ENCODE measurements at places on chromosomes 2 and 18.

- no peak for DNase-seq
- no peak overlapping the region for H3K27ac ChIP-seq
- H3K4me1 ChIP-seq = no peaks in the 10 kb centered on the region
- H3K36me3 ChIP-seq = no peaks in the 10 kb centered on the region
- no peak overlapping the region for H3K4me3 ChIP-seq
These were observed 97.4 kb downstream of the DDX1 start for GRCh38 chr2:15688924-15689568.

DNA sequence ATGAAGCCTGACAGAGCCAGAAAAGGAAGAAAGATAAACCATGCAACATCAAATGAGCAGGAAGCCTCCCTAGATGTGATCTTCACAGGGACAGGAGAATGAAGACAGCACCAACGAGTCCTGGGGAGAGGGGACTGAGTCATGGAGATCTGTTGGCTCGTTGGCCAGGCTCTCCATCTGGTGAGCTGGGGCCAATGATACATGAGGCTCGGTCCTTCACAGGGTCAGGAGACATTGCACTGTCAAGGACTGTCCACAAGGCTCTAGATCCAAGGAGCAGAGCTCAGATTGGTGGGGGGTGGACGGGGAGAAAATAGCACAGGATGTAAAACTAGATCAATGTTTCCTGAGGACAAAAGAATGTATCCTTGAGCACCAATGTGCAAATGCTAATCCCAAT lies 735 bp downstream of the CD207 start:
- H3K27me3 ChIP-seq = no peaks in the 10 kb centered on the region
- H3K27ac ChIP-seq = no peak overlapping the region
- no peak for DNase-seq
- H3K36me3 ChIP-seq = no peaks in the 10 kb centered on the region
- H3K4me3 ChIP-seq = no peak overlapping the region

DNA sequence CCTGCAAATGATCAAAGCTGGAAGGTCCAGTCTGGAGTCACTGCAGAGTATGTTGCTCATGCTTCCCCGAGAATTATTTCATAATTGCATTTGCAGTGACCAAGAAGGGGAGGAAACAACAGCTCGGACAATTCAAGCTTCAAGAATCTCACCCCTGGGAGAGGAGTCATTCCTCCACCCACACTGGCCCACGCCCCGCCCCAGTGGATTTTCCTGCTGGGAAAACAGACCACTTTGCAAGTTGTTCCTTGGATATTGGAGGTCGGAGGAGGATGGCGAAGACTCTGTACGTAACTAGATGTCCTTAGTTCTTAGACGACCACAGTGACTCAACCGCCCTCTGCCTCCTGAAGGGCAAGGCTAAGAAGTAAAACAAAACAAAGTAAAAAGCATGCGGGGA lies 159.4 kb downstream of the TPO start:
- no peak overlapping the region for H3K4me3 ChIP-seq
- no peaks in the 10 kb centered on the region for H3K27me3 ChIP-seq
- no peaks in the 10 kb centered on the region for H3K4me1 ChIP-seq
- DNase-seq = no peak
- H3K36me3 ChIP-seq = no peaks in the 10 kb centered on the region
- H3K27ac ChIP-seq = no peak overlapping the region

GRCh38 chr2:192051533-192051932 lies 143.2 kb downstream of the TMEFF2 start:
- H3K4me1 ChIP-seq = no peaks in the 10 kb centered on the region
- no peaks in the 10 kb centered on the region for H3K36me3 ChIP-seq
- H3K4me3 ChIP-seq = no peak overlapping the region
- DNase-seq = no peak

DNA sequence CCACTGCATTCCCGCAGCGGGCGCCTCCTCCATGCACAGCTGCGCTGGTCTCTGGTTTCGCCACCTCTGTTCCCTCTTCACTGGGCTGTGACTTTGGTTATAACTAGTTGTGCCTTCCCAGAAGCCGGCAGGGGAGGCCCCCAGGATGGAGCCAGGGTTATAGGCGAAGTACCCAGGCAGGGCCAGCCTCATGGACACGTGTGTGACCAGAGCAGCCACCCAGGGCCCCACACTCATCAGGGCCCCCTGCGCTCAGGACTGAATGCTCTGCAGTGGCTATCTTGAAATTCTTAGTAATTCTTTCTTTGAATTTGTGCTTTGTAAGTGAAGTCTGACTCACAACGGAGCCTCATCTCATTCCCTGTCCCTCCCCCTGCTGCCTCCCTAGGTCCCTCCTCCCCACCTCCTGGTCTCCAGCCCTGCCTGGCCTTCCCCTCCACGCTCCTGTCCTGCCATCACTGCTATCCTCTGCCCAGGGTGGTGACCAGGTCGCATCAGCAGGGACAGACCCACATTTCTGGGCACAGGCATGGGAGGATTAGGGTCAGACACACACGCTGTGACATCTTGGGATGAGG lies 38.1 kb upstream of the LBH start:
- H3K36me3 ChIP-seq = no peaks in the 10 kb centered on the region
- H3K27me3 ChIP-seq = no peaks in the 10 kb centered on the region
- H3K27ac ChIP-seq = no peak overlapping the region
- H3K4me1 ChIP-seq = no peaks in the 10 kb centered on the region
- DNase-seq = no peak

- no peak overlapping the region for H3K4me3 ChIP-seq
- DNase-seq = no peak
- H3K27ac ChIP-seq = no peak overlapping the region
- H3K36me3 ChIP-seq = no peaks in the 10 kb centered on the region
- H3K27me3 ChIP-seq = no peaks in the 10 kb centered on the region
These were observed 213.2 kb downstream of the SMAD2 start for GRCh38 chr18:47717257-47717656.

- no peaks in the 10 kb centered on the region for H3K27me3 ChIP-seq
- H3K36me3 ChIP-seq = peaks cover 6% of the 10 kb centered on the region
- peaks cover 71% of the 10 kb centered on the region for H3K4me1 ChIP-seq
These were observed 36.6 kb downstream of the CASP10 start for GRCh38 chr2:201219328-201220096.

- no peak for DNase-seq
- H3K36me3 ChIP-seq = no peaks in the 10 kb centered on the region
- H3K27me3 ChIP-seq = peaks cover 27% of the 10 kb centered on the region
- no peaks in the 10 kb centered on the region for H3K4me1 ChIP-seq
- H3K27ac ChIP-seq = no peak overlapping the region
- H3K4me3 ChIP-seq = no peak overlapping the region
These were observed 213.9 kb downstream of the TFCP2L1 start for GRCh38 chr2:121071034-121071504.

DNA sequence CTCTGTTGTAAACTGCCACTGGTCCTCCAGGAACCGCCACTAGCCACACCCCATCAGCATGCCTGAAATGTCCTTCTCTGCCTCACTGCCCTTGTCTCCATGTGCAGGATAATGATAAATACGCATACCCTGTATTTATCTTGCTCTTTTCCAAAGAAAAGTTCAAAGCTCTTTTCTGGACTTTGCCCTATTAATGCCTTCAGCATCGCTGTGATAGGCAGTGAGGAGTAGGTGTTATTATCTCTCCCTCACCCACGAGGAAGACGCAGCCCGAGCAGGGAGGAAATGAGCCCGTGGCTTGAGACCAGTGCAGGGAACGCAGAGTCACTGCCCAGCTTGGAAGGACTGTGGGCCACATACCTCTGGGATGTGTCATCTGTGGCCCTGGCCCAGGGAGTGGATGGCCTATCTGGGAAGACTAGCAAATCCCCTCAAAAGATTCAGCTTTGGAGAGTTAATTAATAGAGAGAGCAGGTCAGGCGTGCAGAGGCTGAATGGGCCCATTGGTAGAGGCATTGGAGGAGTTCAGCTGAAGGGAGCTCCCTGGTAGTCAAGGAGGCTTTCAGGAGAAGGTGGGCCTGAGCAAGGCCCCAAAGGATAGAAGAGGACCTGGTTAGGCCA lies 39.5 kb upstream of the MCFD2 start:
- no peak overlapping the region for H3K27ac ChIP-seq
- H3K4me1 ChIP-seq = 0 out of 2 replicates have a peak, but pooled peaks cover 4% of the 10 kb centered on the region
- H3K4me3 ChIP-seq = no peak overlapping the region
- no peaks in the 10 kb centered on the region for H3K27me3 ChIP-seq

DNA sequence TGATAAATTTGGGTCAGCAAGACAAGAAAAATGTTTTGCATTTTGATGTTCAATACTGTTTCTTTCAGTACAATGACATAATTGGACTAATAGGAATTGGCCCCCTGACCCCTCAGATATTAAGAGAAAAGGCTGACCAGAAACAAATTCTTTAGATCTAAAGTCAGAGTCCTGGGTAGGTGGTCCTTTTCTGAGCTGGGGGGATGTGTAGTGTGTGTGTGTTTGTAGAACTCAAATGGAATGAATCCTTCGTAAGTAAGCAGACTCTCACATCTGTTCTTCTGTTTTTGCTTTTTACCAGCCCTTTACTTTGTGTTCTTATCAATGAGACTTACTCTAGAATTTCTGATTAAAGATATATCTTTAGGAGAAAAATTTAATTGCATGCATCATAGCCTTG lies 327.7 kb downstream of the TGIF1 start:
- no peak overlapping the region for H3K27ac ChIP-seq
- H3K4me1 ChIP-seq = no peaks in the 10 kb centered on the region
- no peak for DNase-seq

- DNase-seq = no peak
- peaks cover 3% of the 10 kb centered on the region for H3K4me1 ChIP-seq
- no peak overlapping the region for H3K27ac ChIP-seq
- no peaks in the 10 kb centered on the region for H3K27me3 ChIP-seq
These were observed 19.3 kb upstream of the TANC1 start for GRCh38 chr2:158948964-158949699.

DNA sequence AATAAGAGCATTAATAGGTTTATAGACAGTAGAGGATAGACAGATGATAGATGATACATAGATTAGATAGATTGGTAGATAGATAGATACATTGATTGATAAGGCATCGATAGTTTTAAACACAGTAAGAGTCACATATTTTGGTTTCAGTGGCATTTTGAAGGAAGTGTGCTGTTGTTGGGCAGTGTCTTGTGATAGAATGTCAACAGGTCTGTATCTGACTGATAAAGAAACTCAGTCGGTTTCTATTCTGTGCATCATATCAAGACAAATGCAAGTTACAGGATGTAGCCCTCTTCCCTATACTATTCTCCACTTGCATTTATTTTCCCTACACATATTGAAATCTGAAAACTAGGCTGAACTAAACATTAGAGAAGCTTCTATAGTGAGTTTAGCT lies 1229.0 kb upstream of the ZEB2 start:
- no peaks in the 10 kb centered on the region for H3K4me1 ChIP-seq
- DNase-seq = no peak
- no peak overlapping the region for H3K27ac ChIP-seq
- no peak overlapping the region for H3K4me3 ChIP-seq
- H3K36me3 ChIP-seq = no peaks in the 10 kb centered on the region

GRCh38 chr2:172079416-172079815 lies 5.9 kb upstream of the DLX1 start:
- H3K27me3 ChIP-seq = peaks cover 30% of the 10 kb centered on the region
- H3K36me3 ChIP-seq = no peaks in the 10 kb centered on the region
- no peak overlapping the region for H3K27ac ChIP-seq
- H3K4me1 ChIP-seq = no peaks in the 10 kb centered on the region

DNA sequence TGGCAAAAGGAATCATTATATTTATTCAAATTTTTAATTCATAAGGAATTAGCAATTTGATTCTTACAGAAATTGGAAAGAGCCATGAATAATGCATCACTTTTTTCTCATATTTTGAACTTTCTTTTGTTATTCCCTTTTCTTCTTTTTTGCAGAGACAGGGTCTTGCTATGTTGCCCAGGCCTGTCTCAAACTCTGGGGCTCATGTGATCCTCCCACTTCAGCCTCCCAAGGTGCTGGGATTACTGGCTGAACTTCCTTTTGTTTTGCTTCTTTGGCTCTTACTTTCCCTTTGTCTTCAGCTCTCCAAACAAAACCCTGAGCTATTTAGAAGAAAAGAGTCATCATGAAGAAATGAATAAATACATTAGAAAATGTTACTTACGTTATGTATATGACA lies 30.8 kb downstream of the CDKL4 start:
- no peak for DNase-seq
- H3K4me1 ChIP-seq = no peaks in the 10 kb centered on the region
- no peaks in the 10 kb centered on the region for H3K27me3 ChIP-seq
- H3K4me3 ChIP-seq = no peak overlapping the region
- H3K36me3 ChIP-seq = no peaks in the 10 kb centered on the region

- no peak overlapping the region for H3K27ac ChIP-seq
- no peaks in the 10 kb centered on the region for H3K36me3 ChIP-seq
- H3K27me3 ChIP-seq = no peaks in the 10 kb centered on the region
- peaks cover 5% of the 10 kb centered on the region for H3K4me1 ChIP-seq
These were observed 6.2 kb downstream of the ESPNL start for GRCh38 chr2:238106339-238106697.

DNA sequence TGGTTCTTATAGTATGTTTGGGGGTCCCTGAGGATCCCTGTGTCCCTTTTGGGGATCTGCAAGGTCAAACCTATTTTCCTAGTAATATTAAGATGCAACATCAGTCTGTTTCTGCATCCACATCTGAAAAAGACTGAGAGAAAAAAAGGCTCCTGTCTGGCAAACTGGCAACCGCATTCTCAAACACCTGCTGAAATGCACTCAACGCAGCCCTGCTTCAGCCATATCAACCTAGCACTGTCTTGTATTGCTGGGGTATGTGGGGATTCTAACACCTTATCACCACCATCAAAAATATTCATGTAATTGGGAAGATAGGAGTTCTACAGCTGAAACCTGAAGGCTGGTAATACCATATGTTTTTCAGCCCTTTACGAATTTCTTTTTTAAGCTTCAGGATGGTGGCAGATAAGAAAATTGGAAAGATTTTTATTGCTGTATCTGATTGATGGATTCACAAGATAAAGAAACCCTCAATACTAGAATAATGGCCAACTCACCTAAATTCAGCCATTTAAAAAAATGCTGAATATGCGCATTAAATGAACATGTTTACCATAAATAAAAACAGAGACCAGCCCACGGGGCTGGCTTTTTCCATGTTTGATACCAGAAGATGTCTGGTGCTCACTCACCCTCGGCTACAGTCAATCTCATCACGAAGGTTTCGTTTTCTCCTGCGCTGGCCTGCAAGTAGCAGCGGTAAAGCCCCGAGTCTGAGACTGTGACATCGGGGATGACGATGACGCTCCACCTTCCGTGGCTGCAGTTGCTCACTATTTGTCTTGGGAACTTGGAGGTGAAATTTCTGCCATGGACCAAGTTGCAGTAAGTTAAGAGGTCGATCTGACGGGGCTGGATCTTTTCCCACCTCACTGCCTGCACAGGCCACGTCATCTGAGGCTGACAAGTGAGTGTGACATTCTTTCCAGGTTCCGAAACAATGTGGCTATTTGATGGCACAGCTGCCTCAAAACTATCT lies 52.3 kb downstream of the CD226 start:
- DNase-seq = no peak
- H3K36me3 ChIP-seq = no peaks in the 10 kb centered on the region
- no peaks in the 10 kb centered on the region for H3K4me1 ChIP-seq
- H3K4me3 ChIP-seq = no peak overlapping the region
- H3K27ac ChIP-seq = no peak overlapping the region

DNA sequence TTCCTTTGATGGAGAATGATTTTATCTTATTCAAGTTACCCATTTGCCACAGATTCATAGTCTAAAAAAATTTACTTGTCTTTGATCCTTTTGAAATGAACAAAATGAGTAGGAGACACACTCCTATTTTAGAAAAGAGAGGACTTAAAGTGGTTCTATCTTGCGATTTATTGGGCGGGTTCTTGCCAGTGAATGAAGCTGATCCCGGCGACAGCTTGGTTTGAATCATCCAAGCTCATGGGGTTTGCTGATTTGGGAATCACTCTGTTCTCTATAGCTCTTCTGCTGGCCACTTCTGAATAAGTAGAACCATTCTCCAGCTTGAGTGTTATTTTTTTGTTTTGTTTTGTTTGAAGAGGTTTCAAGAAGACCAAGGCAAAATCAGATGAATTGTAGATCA lies 25.5 kb upstream of the PPP1CB start:
- H3K36me3 ChIP-seq = no peaks in the 10 kb centered on the region
- no peaks in the 10 kb centered on the region for H3K4me1 ChIP-seq
- H3K27ac ChIP-seq = no peak overlapping the region
- H3K27me3 ChIP-seq = no peaks in the 10 kb centered on the region
- H3K4me3 ChIP-seq = no peak overlapping the region

Measured in MM.1S (cell line).